ENCODE measurements at places on chromosomes 4 and X. TPM values are rescaled to one million over a fixed set of nuclear protein-coding genes. Genes with fewer than 3 reads are reported as not detected.

The GAGE12F gene
- not detected for polyA plus RNA-seq

The FRMPD4 gene
- not detected for polyA plus RNA-seq

The HTN3 gene
- not detected for polyA plus RNA-seq

The COL4A6 gene
- not detected for polyA plus RNA-seq

The WDR17 gene
- not detected for polyA plus RNA-seq

The NEUROG2 gene
- polyA plus RNA-seq, result not detected

The EREG gene
- not detected for polyA plus RNA-seq

The SYTL4 gene
- polyA plus RNA-seq, result 0.70 TPM

The AMTN gene
- polyA plus RNA-seq, result not detected

The PABPC5 gene
- polyA plus RNA-seq, result not detected

The GC gene
- polyA plus RNA-seq, result not detected

The STOX2 gene
- not detected for polyA plus RNA-seq

The RAB41 gene
- not detected for polyA plus RNA-seq

The OPN1MW2 gene
- polyA plus RNA-seq, result not detected

The PAGE1 gene
- not detected for polyA plus RNA-seq

The TEX13D gene
- polyA plus RNA-seq, result not detected

The ETDB gene
- polyA plus RNA-seq, result not detected

The PSMD10 gene
- 125 TPM for polyA plus RNA-seq

The RHOH gene
- 97.3 TPM for polyA plus RNA-seq

The CTSO gene
- 88.0 TPM for polyA plus RNA-seq

The ALAS2 gene
- polyA plus RNA-seq, result 8.6 TPM

The SPANXA2 gene
- not detected for polyA plus RNA-seq

The NPFFR2 gene
- not detected for polyA plus RNA-seq

The NPY1R gene
- not detected for polyA plus RNA-seq

The NXT2 gene
- polyA plus RNA-seq, result 52.1 TPM

The NR3C2 gene
- polyA plus RNA-seq, result 1.2 TPM

The ABHD18 gene
- 11.8 TPM for polyA plus RNA-seq

Measured in immature natural killer cell (primary cell).